ENCODE measurements at places on chromosomes 11 and 22. TPM values are rescaled to one million over a fixed set of nuclear protein-coding genes. Genes with fewer than 3 reads are reported as not detected.

The KRTAP5-1 gene
- not detected for polyA plus RNA-seq

The HSPB2 gene
- 4.3 TPM for polyA plus RNA-seq

The APOBEC3A gene
- polyA plus RNA-seq: not detected

The GUCY1A2 gene
- 0.49 TPM for polyA plus RNA-seq

The NXPE4 gene
- polyA plus RNA-seq: not detected

The SLC7A4 gene
- 7.3 TPM for polyA plus RNA-seq

The SUSD2 gene
- 2.7 TPM for polyA plus RNA-seq

The SLC35E4 gene
- 3.0 TPM for polyA plus RNA-seq

The CCDC73 gene
- polyA plus RNA-seq: not detected

The BTBD18 gene
- polyA plus RNA-seq: not detected

The UPK2 gene
- 3.0 TPM for polyA plus RNA-seq
